ENCODE measurements at places on chromosomes 16 and 17. TPM values are rescaled to one million over a fixed set of nuclear protein-coding genes. Genes with fewer than 3 reads are reported as not detected.

DNA sequence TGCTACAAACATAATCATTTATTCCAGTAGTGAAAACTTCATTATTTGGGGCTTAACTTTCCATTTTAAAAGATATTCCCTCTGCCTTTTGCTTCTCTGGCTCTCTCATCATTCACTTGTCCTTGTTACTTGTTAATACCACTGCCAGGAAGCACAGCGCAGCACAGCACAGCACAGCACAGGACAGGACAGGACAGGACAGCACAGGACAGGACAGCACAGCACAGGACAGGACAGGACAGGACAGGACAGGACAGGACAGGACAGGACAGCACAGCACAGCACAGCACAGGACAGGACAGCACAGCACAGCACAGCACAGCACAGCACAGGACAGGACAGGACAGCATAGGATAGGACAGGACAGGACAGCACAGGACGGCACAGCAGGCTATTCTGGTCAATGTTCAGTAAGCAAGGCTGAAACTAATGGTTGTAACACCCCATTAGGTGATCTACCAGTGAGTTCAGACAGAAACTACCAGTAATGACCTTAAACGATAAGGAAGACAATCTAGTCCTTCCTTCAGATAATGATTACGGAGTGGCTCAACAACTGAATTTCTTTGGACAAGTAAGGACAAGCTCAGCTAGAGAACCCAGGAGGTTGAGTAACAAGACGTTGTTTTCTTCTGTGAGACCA lies 31.9 kb downstream of the COG1 start:
- no peaks in the 10 kb centered on the region for H3K27me3 ChIP-seq
- H3K27ac ChIP-seq: no peak overlapping the region
- no peak for DNase-seq
- H3K4me3 ChIP-seq: no peak overlapping the region
- H3K36me3 ChIP-seq: peaks cover 3% of the 10 kb centered on the region
- H3K4me1 ChIP-seq: peaks cover 22% of the 10 kb centered on the region

DNA sequence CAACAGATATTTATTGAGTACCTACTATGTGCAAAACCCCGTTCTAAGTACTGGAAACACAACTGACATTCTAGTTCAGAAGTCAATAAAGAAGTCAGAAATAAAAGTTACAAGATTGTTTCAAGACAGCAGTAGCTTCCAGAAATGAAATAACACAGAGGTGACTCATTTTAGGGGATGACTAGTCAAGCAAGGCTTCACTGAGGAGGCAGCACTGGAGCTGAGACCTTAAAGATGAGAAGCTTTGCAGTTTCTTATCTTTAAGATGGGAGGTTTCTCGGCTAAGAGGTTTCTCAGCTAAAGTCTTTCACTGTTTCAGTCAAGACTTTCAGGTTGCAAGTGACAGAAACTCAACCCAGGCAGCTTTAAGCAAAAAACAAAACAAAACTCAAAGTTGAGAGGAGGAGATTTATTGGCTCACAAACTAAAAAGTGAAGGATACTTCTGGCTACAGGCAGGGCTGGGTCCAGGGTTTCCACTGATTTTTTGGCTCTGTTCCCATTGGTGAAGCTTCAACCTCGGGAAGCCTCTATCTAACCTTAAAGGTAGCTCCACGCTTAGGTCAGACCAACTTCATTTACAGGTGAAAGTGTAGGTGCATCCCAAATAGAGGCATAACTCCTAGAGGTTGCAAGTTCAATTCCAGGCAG lies 7.4 kb upstream of the MMP2 start:
- H3K4me1 ChIP-seq: no peaks in the 10 kb centered on the region
- H3K36me3 ChIP-seq: no peaks in the 10 kb centered on the region
- H3K27me3 ChIP-seq: peaks cover 4% of the 10 kb centered on the region
- no peak overlapping the region for H3K27ac ChIP-seq
- no peak for DNase-seq

DNA sequence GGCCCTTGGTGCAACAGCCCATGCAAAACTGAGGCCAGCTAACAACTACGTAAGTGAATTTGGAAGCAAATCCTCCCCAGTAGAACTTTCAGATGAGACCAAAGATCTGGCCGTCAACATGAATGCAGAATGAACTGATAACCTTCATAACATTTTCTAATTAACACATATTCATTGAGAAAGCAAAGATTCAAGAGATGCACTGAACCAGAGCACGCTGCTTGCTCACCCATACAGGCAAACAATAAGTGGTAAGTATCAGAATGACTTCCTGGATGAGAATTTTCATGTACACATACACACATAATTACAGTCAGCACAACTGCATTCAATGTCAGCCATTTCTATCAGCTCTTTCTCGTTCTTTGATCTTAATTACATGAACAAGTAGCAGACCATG lies 30.6 kb downstream of the XYLT1 start:
- no peak for DNase-seq
- no peaks in the 10 kb centered on the region for H3K27me3 ChIP-seq
- H3K36me3 ChIP-seq: no peaks in the 10 kb centered on the region
- H3K27ac ChIP-seq: no peak overlapping the region
- peaks cover 18% of the 10 kb centered on the region for H3K4me1 ChIP-seq

GRCh38 chr17:28398280-28398981 lies 7.6 kb downstream of the SLC46A1 start:
- no peak overlapping the region for H3K4me3 ChIP-seq
- no peak overlapping the region for H3K27ac ChIP-seq
- no peaks in the 10 kb centered on the region for H3K4me1 ChIP-seq
- no peaks in the 10 kb centered on the region for H3K27me3 ChIP-seq
- peaks cover 32% of the 10 kb centered on the region for H3K36me3 ChIP-seq

- no peaks in the 10 kb centered on the region for H3K36me3 ChIP-seq
- H3K27ac ChIP-seq: no peak overlapping the region
- peaks cover 11% of the 10 kb centered on the region for H3K27me3 ChIP-seq
- H3K4me1 ChIP-seq: no peaks in the 10 kb centered on the region
These were observed 22.9 kb downstream of the TMC7 start for GRCh38 chr16:19006446-19007315.

DNA sequence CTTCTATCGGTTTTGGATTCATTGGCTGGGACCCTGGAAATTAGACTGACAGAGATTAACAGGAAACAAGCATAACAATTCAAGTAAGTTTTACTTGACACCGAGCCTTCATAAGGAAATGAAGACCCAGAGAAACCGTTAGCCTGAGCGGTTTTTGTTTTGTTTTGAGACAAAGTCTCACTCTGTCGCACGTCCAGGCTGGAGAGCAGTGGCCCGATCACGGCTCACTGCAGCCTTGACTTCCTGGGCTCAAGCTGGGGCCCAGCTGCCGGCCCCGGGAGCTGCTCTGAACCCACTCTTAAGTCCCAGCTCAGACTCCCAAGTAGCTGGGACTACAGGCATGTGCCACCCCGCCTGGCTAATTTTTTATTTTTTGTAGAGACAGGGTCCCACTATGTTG lies 321.3 kb downstream of the SEC14L1 start:
- no peaks in the 10 kb centered on the region for H3K27me3 ChIP-seq
- H3K4me3 ChIP-seq: peak overlapping the region; percentile 44
- H3K27ac ChIP-seq: peak overlapping the region; percentile 82
- no peak for DNase-seq

GRCh38 chr17:49987681-49988441 lies 7.2 kb downstream of the DLX3 start:
- H3K4me1 ChIP-seq: no peaks in the 10 kb centered on the region
- no peak overlapping the region for H3K27ac ChIP-seq
- no peaks in the 10 kb centered on the region for H3K36me3 ChIP-seq
- no peak for DNase-seq
- no peak overlapping the region for H3K4me3 ChIP-seq

- H3K4me1 ChIP-seq: peaks cover 24% of the 10 kb centered on the region
- H3K4me3 ChIP-seq: no peak overlapping the region
- no peak overlapping the region for H3K27ac ChIP-seq
- DNase-seq: no peak
These were observed 1.0 kb upstream of the EPN3 start for GRCh38 chr17:50531428-50532025.

DNA sequence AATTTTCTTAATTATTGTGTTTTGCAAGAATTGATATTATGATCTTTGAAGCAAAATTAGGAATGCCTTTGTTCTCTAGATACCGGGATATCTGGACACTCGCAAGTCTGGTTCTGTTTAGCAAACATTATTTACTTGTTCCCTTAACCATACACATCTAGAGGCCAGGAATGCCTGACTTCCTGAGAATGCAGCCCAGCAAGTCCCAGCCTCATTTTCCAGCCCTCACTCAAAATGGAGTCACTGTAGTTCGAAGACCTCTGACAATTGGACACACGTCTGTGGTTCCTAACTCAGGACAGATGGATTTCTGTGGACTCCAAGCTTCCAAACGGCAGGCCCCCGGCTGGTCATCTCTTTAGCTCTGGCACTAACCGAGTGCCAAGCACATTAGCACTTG lies 355.4 kb upstream of the RBFOX1 start:
- no peaks in the 10 kb centered on the region for H3K36me3 ChIP-seq
- DNase-seq: no peak
- H3K27ac ChIP-seq: no peak overlapping the region
- no peak overlapping the region for H3K4me3 ChIP-seq
- no peaks in the 10 kb centered on the region for H3K27me3 ChIP-seq

DNA sequence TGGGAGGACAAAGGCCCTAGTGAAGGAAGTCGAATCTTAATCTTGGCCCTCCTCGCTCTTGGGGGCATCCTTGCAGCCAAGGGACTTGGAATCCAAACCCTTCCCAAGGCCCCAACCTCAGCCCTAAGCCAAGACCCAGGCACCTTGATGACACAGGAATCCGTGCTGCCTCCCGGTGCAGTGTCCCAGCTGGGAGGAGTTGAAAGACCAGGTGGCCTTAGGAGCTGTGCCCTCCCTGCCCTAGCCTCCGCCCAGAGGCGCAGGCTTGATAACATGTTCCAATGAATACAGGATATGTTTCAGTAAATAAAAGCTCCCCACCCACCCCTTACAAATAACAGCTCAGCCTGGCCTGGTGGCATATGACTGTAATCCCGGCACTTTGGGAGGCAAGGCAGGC lies at the start of gene CHST5:
TSS of gene CHST5 (minus strand) at position 208 of the 400 bp plus-strand sequence. CDS start 5,724 bp downstream, outside the sequence.
- H3K27ac ChIP-seq: no peak within 1 kb of the TSS
- H3K27me3 ChIP-seq: peaks cover 6% of the 10 kb centered on the region
- no peaks in the 10 kb centered on the region for H3K36me3 ChIP-seq
- no peaks in the 10 kb centered on the region for H3K4me1 ChIP-seq
- DNase-seq: no peak
- no peak within 1 kb of the TSS for H3K4me3 ChIP-seq

- H3K4me1 ChIP-seq: peaks cover 81% of the 10 kb centered on the region
- no peaks in the 10 kb centered on the region for H3K36me3 ChIP-seq
- peak; percentile 42 for DNase-seq
- no peaks in the 10 kb centered on the region for H3K27me3 ChIP-seq
- peak overlapping the region; percentile 48 for H3K27ac ChIP-seq
These were observed 232.8 kb downstream of the SEC14L1 start for GRCh38 chr17:77373299-77374169.

- DNase-seq: no peak
- H3K27ac ChIP-seq: no peak overlapping the region
- H3K4me3 ChIP-seq: no peak overlapping the region
- no peaks in the 10 kb centered on the region for H3K36me3 ChIP-seq
- H3K4me1 ChIP-seq: no peaks in the 10 kb centered on the region
- peaks cover 12% of the 10 kb centered on the region for H3K27me3 ChIP-seq
These were observed 80.5 kb downstream of the MYH13 start for GRCh38 chr17:10292057-10292937.

- no peak for DNase-seq
- no peak overlapping the region for H3K27ac ChIP-seq
- no peaks in the 10 kb centered on the region for H3K4me1 ChIP-seq
- H3K36me3 ChIP-seq: no peaks in the 10 kb centered on the region
These were observed 5.6 kb upstream of the SLC6A4 start for GRCh38 chr17:30241051-30241450.

DNA sequence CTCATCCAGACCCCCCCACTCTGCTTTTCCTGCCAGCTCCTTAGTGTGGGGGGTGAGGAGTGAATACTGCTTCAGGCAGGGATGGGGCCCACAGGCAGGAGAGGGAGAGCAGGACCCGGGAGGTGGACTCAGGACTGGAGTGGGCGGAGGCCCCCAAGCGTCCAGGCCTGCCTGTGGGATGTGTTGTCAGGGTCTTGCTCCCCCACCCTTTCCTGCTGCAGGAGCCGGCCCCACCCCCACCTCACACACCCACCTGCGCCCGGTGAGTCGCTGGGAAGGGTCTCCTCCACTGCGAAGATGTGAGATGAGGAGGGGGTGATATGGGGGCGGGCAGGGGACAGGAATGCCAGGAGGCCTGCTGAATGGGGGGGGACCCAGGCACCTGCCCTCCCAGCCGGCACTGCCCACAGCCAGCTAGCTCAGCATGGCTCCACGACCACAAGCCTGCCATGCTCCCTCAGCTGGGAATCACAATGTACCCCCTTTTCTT lies 1.1 kb downstream of the FAM171A2 start:
- no peaks in the 10 kb centered on the region for H3K4me1 ChIP-seq
- H3K4me3 ChIP-seq: no peak overlapping the region
- H3K36me3 ChIP-seq: no peaks in the 10 kb centered on the region
- no peak overlapping the region for H3K27ac ChIP-seq
- peaks cover 47% of the 10 kb centered on the region for H3K27me3 ChIP-seq
- DNase-seq: no peak

DNA sequence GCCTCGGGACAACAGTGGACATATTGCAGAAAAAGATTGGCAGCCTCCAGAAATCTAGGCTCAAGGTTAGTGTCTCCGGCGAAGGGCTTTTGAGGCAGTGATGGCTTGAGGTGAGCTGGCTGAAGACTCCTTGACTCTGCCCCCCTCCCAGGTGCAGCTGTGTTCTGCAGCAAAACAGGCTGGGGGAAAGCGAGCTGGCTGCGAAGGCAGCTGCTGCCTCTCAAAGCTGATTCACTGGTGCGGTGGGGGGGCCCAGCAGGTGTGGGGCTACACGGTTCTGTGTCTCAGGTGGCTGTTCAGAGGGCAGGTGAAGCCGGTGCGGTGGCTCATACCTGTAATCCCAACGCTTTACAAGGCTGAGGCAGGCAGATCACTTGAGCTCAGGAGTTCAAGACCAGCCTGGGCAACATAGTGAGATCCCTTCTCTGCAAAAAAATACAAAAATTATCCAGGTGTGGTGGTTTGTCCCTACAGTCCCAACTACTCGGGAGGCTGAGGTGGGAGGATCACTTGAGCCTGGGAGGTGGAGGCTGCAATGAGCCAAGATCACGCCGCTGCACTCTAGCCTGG lies 22.9 kb downstream of the C16orf96 start:
- H3K27me3 ChIP-seq: peaks cover 15% of the 10 kb centered on the region
- no peak overlapping the region for H3K4me3 ChIP-seq
- peaks cover 7% of the 10 kb centered on the region for H3K4me1 ChIP-seq
- no peak overlapping the region for H3K27ac ChIP-seq
- H3K36me3 ChIP-seq: no peaks in the 10 kb centered on the region

GRCh38 chr16:87933140-87933495 lies 3.2 kb downstream of the CA5A start:
- H3K4me1 ChIP-seq: no peaks in the 10 kb centered on the region
- no peaks in the 10 kb centered on the region for H3K36me3 ChIP-seq
- no peak overlapping the region for H3K4me3 ChIP-seq
- DNase-seq: no peak
- H3K27ac ChIP-seq: no peak overlapping the region

- DNase-seq: no peak
- H3K27ac ChIP-seq: no peak overlapping the region
- no peak overlapping the region for H3K4me3 ChIP-seq
- peaks cover 82% of the 10 kb centered on the region for H3K36me3 ChIP-seq
- H3K27me3 ChIP-seq: no peaks in the 10 kb centered on the region
- H3K4me1 ChIP-seq: no peaks in the 10 kb centered on the region
These were observed 8.4 kb downstream of the NDUFAB1 start for GRCh38 chr16:23587726-23588125.

LGALS9C gene
- total RNA-seq: 0.54 TPM

ZFPM1 gene
- total RNA-seq: 19.6 TPM

MLLT6 gene
- total RNA-seq: 480 TPM

ETV4 gene
- total RNA-seq: 0.44 TPM

C16orf74 gene
- total RNA-seq: 6.9 TPM

GALR2 gene
- 0.20 TPM for total RNA-seq

GLIS2 gene
- not detected for total RNA-seq

TMC7 gene
- not detected for total RNA-seq
